ENCODE measurements at places on chromosomes 12 and 14.
A peak's percentile ranks its signal among the peaks of the same experiment; 100 is the strongest.

DNA sequence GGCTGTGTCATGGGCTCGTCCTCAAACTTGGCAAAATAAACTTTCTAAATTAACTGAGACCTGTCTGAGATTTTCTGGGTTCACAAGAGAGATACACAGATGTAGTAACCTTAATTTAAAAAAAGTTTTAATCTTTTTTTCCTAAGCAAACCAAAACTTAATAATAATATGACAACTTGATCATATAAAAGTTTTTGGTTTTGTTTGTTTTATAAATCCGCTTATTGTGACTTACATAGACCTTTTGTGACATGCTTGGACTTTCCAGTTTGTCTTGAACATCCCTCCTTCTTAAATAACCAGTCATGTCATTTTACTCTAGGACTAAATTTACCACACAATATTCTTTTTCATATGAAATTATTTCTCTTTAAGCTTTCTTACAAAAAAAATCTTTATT, 8.5 kb downstream of the RDH12 start:
- no peak for DNase-seq

DNA sequence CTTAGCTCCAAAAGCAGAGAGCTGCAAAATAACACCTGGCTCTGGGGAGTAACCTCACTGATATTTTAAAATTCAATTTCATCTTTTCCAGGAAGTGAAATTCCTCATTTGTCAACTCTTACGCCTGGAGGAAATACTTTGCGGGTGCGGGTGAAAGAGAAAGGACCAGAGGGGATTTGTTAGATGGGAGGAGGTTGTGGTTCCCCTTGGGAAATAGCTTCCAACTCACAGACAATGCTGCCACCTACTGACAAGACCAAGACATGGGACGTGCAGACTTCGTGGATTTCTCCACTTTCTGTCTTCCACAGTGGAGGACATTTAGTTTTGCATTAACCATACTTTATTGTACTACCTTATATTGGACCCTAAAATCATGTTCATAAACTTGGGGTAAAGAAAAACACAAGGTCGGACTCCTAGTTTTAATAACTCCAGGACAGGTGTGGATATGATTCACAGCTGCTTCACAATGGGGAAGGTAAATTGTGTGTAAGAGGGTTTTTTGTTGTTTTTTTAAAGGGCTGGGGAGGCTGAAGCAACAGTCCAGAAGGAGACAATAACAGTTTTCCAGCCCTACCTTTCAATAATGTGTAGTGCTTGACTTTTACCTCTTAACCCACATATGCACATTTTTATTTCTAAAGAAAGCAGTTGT, 10.8 kb downstream of the FBXL14 start:
- DNase-seq = peak; percentile 63

DNA sequence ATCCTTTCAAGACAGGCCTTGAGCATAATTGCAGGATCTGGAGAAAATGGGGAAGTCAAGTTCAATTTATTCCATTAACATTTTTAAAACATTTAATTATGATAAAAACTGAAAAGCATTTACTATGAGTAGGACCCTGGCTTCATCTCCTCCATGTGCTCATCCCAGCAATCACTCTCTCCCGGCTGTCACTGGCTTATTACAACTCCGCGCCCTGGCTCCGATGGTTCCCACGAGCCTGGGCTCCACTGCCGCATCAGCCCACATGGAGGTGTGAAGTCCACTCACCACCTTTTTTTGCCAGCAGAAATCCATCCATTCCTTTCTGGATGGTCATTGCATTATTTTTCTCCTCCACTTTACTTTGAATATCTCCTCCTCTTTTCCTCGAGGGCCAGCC, 194.4 kb downstream of the EMP1 start:
- no peak for DNase-seq

- no peak for DNase-seq
Observed at GRCh38 chr14:32203928-32204357, 874 bp upstream of the RNU6-8 start.

DNA sequence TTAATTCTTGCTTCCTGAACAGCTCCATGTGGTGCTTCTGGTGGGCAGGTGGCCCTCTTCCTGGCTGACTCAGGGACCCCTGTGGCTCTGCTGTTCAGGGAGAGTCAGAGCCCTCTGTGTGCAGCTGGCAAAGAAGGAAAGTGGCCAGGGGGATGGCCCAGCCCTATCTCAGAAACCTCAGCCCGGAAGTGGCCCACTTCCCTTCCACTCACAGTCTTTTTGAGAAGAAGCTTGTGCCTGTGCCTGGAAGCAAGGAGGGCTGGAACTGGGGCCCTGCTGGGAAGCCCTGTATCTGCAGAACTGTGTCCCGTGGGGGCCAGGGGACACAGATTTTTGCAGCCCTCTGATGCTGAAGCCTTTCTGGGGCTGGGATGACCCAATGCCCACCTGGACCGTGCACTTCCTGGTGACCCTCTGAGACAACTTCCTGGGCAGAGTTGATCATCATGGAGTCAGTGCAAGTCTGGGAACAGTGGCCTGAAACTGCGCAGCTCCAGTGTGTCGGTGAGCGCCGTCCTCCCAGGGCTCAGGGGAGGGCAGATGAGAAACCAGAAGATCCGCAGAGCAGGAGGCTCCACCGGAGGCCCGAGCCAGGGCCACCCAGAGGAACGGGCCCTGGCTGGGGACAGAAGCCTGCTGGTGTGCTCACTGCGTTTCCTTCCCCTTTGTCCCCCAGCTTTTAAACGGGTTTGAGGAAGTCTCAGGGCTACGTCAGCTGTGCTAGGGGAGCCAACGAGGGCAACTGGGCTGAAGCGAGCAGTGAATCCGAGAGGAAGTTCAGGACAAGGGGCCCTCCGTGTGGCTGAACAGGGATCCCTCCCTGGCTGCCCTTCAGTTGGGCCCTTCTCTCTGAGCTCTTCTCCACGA, 217.4 kb upstream of the RTL1 start:
- no peak for DNase-seq

DNA sequence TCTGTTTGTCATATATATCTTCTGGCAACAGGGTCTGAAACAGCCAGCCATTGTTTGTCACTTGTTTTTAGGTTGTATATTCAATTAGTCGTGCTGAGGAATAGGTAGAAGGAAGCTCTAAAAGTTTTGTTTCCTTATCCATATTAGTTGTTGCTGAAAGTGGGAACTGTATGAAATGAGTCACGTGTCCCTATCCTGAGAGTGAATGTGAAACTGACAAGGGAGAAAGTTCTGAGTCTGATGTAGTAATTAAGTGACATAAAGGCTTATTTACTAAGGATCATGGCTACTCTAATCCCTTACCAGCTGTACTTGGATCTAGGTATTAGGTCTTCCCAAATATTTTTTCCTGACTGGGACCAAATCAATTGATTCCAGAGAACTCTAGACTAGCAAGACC, 16.4 kb downstream of the FAM234B start:
- no peak for DNase-seq

DNA sequence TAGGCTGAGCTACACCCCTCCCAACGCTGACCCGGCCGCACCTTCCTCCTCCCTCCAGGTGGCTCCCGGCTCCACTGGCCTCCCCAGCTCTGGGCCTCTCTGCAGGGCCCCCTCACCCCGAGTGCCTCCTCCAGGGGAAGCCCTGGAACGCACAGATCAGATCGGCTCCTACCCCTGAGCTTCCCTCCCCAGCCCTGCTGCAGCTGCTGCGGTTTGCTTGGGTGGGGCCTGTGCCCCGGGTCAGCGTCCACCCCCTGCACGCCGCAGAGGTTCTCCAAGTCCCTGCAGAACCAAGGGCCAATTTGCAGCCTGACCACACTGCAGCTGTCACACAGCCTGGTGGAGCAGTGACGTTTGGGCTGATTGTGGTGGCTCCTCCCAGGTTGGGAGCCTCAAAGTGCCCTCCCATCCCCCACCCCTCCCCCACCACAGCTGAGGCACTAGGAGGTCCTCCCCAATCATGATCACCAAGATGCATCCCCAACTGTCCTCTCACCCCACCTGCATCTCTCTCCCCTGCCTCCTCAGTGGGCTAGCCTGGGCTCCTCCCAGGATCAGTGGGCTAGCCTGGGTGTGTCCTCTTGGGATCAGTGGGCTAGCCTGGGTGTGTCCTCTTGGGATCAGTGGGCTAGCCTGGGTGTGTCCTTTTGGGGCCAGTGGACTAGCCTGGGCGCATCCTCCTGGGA, 12.8 kb upstream of the FBRSL1 start:
- DNase-seq = no peak
